MCF 10A (cell line): ENCODE measurements at places on chromosomes 5 and 9.

GRCh38 chr9:128011071-128011817, 30.5 kb upstream of the EEIG1 start:
- no peak for DNase-seq

DNA sequence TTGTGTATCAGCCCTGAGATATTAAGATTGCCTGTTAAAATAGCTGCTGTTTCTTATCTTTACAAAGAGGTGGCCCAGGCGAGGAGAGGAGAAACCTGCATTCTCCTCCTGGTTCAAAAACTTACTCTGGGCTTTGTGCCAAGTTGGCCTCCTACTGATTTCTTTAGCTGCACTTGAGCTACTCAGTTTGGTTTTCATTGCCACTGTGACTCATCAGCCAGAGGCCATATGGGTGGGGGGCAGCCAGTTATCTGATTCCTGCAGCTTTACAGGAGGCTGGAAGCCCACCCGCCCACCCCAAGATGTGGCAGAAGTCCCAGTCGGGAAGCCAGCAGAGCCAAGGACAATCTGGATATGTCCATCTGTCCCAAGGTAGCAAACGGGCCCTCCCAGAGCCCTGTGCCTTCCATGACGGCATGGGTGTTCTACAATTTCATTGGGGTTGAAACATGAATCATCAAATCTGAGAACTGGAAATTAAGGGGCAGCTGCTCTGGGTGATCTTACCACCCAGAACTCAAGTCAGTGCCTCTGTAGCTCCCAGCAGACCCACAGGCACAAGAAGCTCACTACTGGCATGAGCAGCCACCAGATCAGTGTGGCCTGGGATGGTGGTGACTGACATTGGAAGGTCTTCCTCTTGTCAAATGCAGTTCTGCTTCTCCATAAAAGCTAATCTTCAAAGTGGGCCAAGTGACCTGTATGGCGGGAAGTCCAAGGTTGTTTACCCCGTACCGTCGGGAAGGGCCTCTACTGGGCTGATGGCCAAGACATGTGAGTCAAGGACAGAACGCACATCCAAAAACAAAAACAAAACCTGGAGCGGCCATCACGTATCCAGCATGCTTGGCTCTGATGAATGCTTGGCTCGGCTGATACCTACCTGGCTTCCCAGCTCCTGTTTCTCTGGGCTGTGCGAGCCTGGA, 15.6 kb downstream of the FCN2 start:
- DNase-seq, result peak; percentile 97

- DNase-seq, result no peak
Measured at GRCh38 chr9:112295174-112295573, 38.2 kb downstream of the PTBP3 start.

GRCh38 chr9:110031511-110032173, 176.3 kb downstream of the C9orf152 start:
- peak; percentile 46 for DNase-seq

DNA sequence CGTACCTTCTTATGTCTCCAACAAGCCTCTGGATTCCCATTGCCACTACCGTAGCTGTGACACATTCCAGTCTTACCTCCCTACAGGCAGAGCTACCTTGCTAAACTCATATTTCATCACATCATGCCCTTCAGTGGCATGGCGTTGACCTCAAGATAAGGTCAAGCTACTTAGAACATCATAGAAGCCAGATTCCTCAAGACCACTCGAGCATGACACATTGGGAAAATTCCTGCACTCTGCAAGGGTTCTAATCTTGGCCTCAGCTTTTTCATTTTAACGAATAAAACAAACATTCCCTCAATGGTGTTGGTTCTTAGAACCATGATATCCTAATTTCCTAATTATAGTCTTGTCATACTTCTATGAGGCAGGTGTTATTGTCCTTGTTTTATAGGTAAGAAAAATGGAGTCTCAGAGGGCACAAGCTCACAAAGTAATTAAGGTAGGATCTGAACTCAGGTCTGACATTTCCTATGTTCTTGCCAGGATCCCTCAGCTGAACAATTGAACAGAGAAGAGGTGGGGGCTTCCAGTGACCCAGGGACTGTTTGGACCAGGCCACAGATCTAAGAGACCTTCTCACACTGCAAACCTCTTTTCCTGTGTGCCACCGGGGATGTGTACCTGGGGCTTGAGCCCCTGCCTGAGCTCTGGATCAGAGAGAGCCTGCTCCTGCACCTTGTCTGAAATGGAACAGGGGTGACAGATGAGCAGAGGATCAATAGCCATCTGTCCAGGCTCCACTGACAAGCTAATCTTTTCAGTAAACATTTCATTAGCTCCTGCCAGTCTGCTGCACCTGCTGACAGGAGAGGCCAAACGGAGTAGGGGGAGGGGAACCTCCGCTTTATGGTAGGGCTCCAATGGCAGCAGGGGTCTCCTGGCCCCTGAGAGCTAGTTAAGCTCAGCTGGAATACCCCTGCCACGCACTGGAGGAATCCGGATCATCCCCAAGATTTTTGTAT, 49.3 kb downstream of the ALG2 start:
- no peak for DNase-seq

GRCh38 chr9:76302947-76303550, 91.2 kb downstream of the RFK start:
- peak; percentile 56 for DNase-seq

GRCh38 chr9:34654323-34655051, 2.5 kb downstream of the IL11RA start:
- DNase-seq, result no peak

GRCh38 chr9:137685035-137685740, 66.4 kb downstream of the EHMT1 start:
- no peak for DNase-seq

DNA sequence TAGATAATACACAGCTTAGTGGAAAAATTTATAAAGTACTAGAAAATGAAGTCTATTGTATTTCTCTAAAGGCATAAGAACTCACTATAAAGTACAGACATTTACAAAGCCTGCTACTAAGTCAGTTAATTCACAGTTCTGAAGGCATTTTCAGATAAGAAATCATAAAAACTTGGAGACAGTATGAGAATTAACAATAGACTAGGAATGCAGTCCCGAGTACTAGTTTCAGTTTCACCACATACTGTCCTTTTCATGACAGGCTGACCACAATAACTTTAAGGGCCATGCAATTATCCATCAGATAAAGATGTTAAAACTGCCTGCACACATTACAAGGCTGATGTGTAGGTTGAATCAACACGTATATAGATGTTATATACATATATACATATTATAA, 362.6 kb upstream of the SMC2 start:
- peak; percentile 37 for DNase-seq

DNA sequence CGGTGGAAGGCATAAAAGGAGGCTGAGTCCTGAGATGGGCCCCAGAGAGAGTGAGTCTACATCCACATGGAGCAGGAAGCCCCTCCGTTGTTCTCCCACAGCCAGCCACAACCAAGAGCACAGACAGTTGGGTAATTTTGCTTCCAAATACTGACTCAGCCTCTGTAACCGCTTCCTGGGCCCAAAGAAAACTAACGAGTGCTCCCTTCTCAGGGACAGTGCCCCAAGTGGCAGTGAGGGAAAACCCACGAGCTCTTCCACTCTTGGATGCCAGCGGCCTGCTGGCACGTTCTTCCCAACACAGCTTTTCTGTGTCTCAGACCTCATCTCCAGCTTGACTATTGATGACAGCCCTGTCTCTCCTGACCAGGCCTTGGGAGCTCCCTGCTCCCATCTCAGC, 207.6 kb downstream of the FSTL4 start:
- peak; percentile 52 for DNase-seq

DNA sequence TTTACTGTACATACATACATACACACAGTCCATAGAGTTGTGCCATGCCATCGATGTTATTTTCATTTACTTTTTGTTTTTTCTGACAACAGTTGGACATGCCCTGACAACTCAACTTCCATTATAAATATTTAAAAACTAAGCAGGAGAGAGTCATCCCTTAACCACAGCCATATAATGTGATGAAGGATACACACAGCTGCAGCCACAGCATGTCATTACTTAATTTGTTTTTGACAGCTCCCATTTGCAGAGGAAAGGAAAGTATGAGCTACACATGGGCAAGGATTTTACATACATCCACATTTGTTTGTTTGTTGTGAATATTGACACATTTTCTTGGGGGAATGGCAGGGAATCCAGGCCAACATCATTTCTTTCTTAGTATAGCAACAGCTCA, 91.5 kb upstream of the TUT7 start:
- no peak for DNase-seq

DNA sequence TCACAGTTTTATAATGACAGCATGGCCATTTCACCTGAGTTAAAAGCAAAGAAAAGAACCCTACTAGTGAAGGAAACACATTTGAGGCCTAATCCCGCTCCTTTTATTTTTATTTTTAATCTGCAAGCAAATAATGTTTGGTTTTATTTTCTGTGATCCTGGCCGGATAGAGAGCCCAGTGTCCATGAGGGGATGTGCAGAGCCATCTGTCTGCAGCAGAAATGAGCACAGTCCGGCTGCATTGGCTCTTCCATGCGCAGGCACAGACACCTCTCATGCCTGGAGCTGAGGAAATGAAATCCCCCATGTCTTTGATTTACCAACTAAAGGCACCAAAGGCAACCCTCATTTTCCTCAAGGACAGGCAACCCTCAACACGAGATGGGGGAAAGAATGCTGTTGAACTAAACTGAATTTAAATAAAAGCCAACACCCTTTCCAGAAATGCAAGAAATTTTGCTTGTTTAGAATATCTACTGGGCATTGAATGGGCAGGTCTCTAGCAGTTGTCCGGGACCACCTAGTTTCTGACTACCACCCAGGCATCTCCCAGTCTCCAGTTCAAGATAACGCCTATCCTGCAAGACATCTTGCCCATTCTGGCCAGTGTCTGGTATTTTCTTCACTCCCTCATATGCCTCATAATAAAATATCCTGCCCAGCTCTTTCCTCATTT, 47.9 kb upstream of the SEMA6A start:
- no peak for DNase-seq

- no peak for DNase-seq
Measured at GRCh38 chr5:175235251-175235960, 208.6 kb downstream of the DRD1 start.

DNA sequence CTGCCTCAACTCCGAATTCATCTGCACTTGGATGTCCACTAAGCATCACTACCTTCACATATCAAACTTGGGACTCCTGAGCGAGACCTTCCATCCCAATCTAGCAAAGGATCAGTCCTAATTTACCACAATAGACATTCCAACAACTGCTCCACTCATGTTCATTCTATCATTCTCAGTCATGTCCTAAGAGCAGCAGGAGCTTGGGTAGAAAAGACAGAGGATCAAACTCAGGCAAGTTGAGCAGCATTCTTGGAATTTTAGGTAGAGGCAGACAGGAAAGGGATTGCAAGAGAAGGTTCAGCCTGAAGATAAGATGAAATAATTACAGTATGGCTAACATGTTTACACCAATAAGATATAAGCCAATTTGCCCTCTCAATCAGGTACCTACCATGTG, 51.7 kb downstream of the AUH start:
- DNase-seq, result no peak

- DNase-seq, result no peak
Measured at GRCh38 chr9:135950135-135950682, 11.0 kb downstream of the UBAC1 start.

- DNase-seq, result peak; percentile 41
Measured at GRCh38 chr9:91407580-91408318, 15.9 kb downstream of the NFIL3 start.

DNA sequence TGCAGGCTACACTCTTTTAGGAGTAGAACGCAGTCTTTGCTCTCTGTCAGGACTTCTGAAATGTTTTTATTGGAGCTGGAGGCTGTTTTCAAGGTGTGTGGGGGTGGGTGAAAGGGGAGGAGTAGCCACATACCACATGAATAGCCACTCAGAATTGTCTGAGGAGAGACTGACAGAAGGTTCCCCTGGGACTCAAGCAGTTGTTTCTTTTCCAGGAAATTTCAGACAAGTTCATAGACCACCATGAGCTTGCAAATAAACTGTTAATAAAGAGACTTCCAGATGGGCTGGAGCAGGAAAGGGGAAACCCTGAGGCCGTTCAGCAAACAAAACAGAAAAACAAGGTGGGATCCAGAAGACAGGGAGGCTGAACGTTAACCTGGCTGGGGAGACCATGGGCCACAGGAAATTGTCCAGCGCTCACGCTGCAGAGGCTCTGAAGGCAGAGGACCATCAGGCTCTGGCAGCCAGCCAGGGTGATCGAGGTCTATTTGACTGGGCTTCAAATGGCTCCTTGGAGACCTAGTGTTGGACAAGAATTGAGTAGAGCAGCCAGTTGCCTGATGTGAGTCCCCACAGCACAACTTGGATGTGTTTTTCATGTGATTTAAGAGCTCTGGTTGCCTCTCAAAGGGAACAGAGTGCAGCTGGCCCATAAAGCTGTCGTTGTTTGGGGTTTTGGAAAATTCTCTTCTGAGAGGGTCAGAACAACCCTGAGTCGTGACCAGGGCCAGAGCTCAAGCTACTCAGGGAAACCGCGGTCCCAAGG, 159.2 kb upstream of the RAI14 start:
- DNase-seq, result no peak

DNA sequence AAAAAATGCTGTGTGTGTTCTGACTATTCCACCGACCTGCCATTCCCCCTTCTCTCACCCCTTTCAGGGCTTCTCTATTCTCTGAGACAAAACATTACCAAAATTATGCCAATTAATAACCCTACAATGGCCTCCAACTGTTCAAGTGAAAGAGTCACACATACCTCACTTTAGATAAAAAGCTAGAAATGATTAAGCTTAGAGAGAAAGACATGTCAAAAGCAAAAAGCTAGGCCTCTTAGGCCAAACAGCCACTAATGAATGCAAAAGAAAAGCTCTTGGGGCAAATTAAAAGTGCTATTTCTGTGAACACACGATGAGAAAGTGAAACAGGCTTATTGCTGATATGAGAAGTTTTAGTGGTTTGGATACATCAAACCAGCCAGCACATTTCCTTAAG, 279.6 kb upstream of the GRAMD2B start:
- no peak for DNase-seq

GRCh38 chr9:14424983-14425382, 111.0 kb upstream of the NFIB start:
- DNase-seq, result no peak

DNA sequence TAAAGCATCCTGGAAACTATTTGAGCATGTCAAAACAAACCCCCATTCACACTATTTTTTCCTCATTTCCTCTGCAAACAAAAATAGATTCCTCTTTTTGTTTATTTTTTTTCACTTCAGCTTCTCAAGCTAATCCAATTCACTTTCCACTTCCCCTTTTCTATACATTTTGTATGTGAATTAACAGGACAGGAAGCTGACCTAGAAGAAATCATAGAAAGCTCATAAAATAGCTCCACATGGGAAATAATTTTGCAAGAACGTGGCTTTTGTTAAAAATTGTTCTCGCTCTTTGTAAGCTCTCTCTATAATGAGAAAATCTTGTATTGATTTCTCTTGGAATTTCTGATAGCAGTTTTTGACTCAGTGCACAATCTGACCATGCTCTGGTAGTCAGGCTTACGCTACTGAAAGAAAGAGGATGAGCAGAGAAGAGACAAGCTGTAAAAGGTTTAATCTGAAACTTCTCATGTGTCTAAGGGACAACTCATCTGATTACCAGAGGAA, 215.8 kb downstream of the ADAMTS12 start:
- no peak for DNase-seq

- DNase-seq, result no peak
Measured at GRCh38 chr9:85676790-85677189, 65.0 kb downstream of the AGTPBP1 start.

GRCh38 chr5:862367-863243, 11.8 kb upstream of the ZDHHC11 start:
- DNase-seq, result no peak

- no peak for DNase-seq
Measured at GRCh38 chr5:125176005-125176390, 429.6 kb upstream of the ZNF608 start.
